Karpas-422 (cell line): ENCODE measurements at places on chromosomes 1 and 21.

DNA sequence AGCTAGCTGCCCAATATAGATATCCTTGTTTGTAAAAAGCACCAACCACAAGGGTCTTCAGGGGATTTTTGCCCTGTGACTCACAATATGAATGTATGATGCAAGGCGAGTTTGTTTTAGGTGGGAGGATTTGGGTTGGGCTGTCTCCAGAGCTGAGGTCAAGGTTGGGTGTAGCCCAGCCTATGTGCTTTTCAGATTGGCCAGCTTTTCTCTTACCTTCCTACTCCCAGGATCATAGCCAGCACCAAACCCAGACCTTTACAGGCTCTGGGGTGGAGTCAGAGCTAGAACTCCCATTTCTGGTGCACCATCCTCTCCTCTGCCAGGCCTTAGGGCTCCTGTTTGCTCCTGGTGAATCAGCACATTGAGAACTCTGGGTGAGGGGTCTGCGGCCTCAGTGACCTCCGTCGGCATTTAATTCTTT is 55.6 kb upstream of the GCLM start:
- DNase-seq = no peak

DNA sequence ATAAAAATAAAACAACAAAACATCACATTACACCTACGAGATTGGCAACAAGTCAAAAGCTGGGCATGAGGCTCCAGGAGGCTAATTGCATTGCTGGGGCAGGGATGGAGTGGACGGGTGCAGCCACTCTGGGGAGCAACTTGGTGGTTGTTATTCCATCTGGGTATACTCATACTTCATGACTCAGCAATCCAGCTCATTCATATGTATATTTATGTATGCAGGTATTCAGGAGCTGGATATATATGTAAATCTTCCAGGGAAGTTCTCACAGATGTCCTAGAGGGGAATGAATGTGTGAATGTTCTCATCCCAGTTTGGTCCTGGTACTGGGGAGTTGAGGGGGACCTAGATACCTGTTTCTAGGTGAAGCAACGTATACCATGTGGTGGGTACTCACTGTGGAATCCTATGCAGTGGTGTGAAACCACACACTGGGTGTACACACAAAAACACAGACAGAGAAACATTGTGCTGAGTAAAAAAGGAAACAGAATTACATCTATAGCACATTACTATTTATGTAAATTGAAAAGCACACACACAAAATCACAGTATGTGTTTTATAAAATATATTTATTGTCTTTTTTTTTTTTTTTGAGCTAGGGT is 79.7 kb upstream of the RAB4A start:
- no peak for DNase-seq

- no peak for DNase-seq
These were observed 4.4 kb upstream of the C2CD2 start for GRCh38 chr21:41957991-41958766.

- no peak for DNase-seq
These were observed 14.9 kb downstream of the UTP11 start for GRCh38 chr1:38027201-38028104.

- no peak for DNase-seq
These were observed 204.8 kb upstream of the GALNT2 start for GRCh38 chr1:229862017-229862774.

DNA sequence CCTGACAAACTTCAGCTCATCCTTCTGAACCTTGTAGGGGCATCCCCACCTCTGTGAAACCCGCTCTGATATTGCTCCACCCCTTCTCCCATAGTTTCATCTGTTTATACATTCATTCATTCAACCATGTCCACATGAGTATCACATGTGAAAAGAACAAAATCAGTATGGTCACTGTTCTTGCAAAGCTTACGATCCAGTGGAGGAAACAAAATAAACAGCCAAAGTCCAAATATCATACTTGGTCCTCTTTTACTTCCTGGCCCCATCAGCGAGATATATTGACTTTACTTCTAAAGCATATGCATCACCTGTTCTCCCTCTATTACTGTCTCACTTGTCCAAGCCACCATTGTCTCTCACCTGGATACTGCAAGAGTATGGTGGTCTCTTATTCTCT is 35.6 kb downstream of the C8A start:
- no peak for DNase-seq

- DNase-seq = no peak
These were observed 300.8 kb downstream of the RRAGC start for GRCh38 chr1:38558500-38559445.

DNA sequence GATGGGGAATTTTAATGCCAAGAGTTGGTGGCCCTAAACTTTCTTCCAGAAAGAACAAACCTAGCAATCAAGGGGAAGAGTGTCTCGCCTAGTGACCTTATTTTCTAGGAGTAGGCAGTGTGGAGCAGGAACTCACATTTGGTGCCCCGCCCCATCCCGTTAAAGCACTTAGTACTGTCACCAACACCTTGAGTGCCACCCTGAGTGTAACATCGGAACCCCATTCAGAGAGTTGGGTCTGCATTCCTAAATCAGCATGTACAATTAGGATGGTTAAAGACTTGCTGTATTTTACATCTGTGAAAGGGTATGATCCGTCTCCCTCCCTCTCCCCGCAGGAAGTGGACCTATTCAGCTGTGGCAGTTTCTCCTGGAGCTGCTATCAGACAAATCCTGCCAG is 15.5 kb downstream of the ETS2 start:
- DNase-seq = no peak

- no peak for DNase-seq
These were observed 39.1 kb upstream of the ECE1 start for GRCh38 chr1:21329209-21329844.

DNA sequence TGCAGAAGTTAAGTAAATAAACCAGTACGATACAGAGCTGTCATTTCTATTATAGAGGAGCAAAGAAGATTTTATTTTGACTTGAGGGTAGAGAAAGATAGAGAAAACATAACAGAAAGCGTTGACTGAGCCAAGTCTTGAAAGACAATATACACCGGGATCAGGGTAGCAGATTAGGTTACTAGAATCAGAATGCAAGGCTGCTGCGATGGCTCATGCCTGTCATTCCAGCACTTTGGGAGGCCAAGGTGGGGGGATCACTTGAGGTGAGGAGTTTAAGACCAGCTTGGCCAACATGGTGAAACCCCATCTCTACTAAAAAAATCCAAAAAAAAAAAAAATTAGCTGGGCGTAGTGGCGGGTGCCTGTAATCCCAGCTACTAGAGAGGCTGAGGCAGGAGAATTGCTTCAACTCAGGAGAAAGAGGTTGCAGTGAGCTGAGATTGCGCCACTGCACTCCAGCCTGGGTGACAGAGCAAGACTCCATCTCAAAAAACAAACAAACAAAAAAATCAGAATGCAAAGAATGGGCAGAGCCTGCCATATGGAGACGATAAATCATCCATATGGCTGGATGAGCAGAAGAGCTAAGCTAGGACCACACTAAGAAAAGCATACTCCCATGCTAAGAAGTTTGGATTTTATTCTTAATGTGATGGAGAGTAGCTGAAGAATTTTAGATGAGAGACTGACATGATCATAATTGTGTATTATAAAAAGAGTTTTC is 9.9 kb upstream of the ABCD3 start:
- DNase-seq = no peak

GRCh38 chr21:46196733-46197132 is 12.5 kb upstream of the SPATC1L start:
- no peak for DNase-seq

DNA sequence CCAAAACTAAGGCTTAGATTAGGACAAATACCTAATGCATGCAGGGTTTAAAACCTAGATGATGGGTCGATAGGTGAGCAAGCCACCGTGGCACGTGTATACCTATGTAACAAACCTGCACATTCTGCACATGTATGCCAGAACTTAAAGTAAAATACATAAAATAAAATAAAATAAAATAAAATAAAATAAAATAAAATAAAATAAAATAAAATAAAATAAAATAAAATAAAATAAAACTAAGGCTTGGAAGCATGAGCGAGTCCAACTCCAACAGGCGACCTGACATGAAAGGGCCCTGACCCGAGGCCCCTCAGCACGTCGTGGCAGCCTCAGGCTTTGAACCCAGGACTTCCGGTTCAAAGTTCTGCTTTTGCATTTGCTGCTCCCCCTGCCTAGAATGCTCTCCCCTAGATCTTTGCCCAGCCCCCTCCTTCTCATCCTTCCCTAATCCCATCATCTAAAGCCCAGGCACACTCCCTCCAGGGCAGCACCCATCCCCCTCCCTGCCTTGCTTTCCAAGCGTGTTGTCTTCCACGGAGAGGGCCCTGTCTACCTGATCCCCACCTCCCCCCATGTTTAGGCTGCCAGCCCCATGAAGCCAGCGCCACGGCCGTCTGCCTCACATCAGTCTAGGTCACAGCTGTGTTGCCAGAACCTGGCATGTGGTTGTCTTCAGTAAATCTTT is 64.3 kb downstream of the TAS1R2 start:
- no peak for DNase-seq
